ENCODE measurements at places on chromosomes 13 and 19. TPM values are rescaled to one million over a fixed set of nuclear protein-coding genes. Genes with fewer than 3 reads are reported as not detected.

ZNF681 gene
- 10.8 TPM for total RNA-seq

MATK gene
- 1.7 TPM for total RNA-seq

OLFM2 gene
- total RNA-seq, result 14.5 TPM

KIR2DL3 gene
- total RNA-seq, result not detected

ATP4A gene
- total RNA-seq, result not detected

PSG7 gene
- total RNA-seq, result not detected

S1PR4 gene
- 217 TPM for total RNA-seq

ZNF628 gene
- total RNA-seq, result 13.2 TPM

MEIOSIN gene
- total RNA-seq, result not detected

FXYD3 gene
- total RNA-seq, result not detected

EFNB2 gene
- 0.49 TPM for total RNA-seq

TEKTIP1 gene
- 12.5 TPM for total RNA-seq

ZNF66 gene
- 15.7 TPM for total RNA-seq

PNMA8C gene
- not detected for total RNA-seq

PCDH17 gene
- not detected for total RNA-seq

ZNF575 gene
- 5.3 TPM for total RNA-seq

PSG4 gene
- total RNA-seq, result not detected

MYO1F gene
- total RNA-seq, result 64.4 TPM

FREM2 gene
- total RNA-seq, result not detected

ZNF865 gene
- 21.6 TPM for total RNA-seq
